Mesothelial cell of epicardium (in vitro differentiated cells): ENCODE measurements at places on chromosomes 16 and 17. TPM values are rescaled to one million over a fixed set of nuclear protein-coding genes. Genes with fewer than 3 reads are reported as not detected.

GRCh38 chr17:59727817-59728533, 20.5 kb downstream of the VMP1 start:
- no peak for DNase-seq

DNA sequence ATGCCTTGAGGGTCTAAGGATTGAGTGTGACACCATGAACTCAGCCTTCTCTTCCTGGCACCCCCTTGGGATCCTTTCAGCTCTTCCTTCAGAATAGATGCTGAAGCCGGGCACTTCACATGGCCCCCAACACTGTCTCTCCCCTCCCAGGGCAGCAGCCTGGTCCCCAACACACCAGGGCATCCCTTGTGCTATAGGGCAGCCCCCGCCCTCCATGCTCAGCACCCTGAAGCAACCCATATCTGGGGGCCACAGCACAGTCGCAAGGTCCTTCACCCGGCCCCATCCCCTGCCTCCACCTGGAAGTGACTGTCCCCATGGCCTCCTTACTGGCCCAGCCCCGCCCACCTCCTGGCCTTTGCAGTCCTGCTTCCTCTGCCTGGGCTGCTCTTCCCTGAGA, 143.1 kb downstream of the C16orf95 start:
- no peak for DNase-seq

GRCh38 chr16:47055136-47055885, 81.8 kb upstream of the DNAJA2 start:
- DNase-seq, result no peak

DNA sequence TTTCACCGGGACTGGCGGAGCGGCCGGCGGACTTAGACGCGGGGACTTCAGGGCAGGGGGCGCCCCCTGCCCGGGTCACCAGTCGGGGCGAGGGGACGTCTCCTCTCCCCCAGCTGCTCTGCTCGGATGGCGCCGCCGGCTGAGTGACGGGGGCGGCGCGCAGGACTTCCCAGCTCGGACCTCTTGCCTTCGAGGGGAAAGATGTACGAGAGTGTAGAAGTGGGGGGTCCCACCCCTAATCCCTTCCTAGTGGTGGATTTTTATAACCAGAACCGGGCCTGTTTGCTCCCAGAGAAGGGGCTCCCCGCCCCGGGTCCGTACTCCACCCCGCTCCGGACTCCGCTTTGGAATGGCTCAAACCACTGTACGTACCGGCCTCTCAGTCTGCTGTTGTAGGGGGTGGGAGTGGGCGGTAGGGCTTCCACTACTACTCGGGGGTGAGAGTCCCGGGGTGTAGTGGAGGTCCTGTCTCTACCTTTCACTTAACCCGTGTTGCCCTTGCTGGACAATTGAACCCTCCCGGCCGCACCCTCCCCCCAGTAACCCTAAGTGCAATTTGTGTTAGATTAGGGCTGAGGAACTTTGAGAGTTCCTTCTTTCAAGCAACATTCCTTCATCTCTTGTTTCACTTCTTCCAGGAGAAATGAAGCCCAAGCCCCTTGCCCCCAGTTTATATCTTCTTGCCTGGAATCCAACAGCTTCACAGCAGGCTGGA, 21.9 kb downstream of the GJD3 start:
- no peak for DNase-seq

GRCh38 chr17:59533694-59534093, 31.7 kb upstream of the DHX40 start:
- no peak for DNase-seq

- no peak for DNase-seq
Observed at GRCh38 chr17:5872831-5873230, 197.3 kb upstream of the WSCD1 start.

SLC16A6 gene
- total RNA-seq, result 0.89 to 1.3 TPM (median 0.90 TPM) in 3 replicates

FBXO39 gene
- total RNA-seq, result not detected in 3 replicates

NOMO2 gene
- total RNA-seq, result 73.8 to 80.3 TPM (median 74.4 TPM) in 3 replicates

HCFC1R1 gene
- 64.0 to 68.5 TPM (median 65.7 TPM) in 3 replicates for total RNA-seq

ALOX15B gene
- 0.09 TPM in 1 of 3 replicates, not detected in the others for total RNA-seq

RCVRN gene
- 1.2 to 1.8 TPM (median 1.3 TPM) in 3 replicates for total RNA-seq

CRISPLD2 gene
- total RNA-seq, result 72.4 to 83.0 TPM (median 80.1 TPM) in 3 replicates

LPO gene
- total RNA-seq, result 0.16 to 0.29 TPM (median 0.27 TPM) in 3 replicates

RNF227 gene
- total RNA-seq, result 3.0 to 3.4 TPM (median 3.1 TPM) in 3 replicates

NEUROD2 gene
- 0.09 TPM in 1 of 3 replicates, not detected in the others for total RNA-seq
